Mesothelial cell of epicardium (in vitro differentiated cells): ENCODE measurements at places on chromosomes 1 and 21.

- no peaks in the 10 kb centered on the region for H3K27me3 ChIP-seq
- no peaks in the 10 kb centered on the region for H3K36me3 ChIP-seq
- H3K4me3 ChIP-seq = peak overlapping the region; percentile 62
- no peak for DNase-seq
Measured at GRCh38 chr1:76279101-76279748, 204.7 kb downstream of the ST6GALNAC3 start.

DNA sequence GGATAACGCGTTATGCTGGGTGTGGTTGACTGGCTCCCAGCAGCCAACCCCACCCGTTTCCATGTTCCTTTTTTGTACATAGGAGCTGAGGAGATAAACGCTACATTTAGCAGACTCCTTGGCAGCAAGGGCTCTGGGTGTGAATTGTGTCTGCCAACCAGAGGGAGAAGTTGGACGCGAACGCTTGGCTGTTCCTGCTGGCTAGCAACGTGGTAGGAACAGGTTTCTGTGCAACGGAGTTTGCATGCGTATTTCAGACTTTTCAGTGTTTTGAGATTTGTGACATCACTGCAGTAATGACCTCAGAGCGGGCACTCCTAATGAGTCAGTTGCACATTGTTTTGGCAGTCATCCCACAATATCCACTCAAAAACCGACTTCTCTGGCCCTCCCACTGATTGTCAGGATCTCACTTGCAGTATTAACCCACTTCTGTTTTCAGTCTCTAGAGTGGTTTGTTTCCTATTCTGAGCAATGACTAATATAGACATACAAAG is 98.7 kb upstream of the RGS1 start:
- no peaks in the 10 kb centered on the region for H3K27me3 ChIP-seq
- DNase-seq = no peak
- H3K36me3 ChIP-seq = no peaks in the 10 kb centered on the region
- H3K4me1 ChIP-seq = no peaks in the 10 kb centered on the region
- no peak overlapping the region for H3K4me3 ChIP-seq

GRCh38 chr1:227887697-227888403 is 59.9 kb downstream of the WNT9A start:
- H3K4me3 ChIP-seq = peak overlapping the region; percentile 62
- peak overlapping the region; percentile 88 for H3K27ac ChIP-seq
- H3K36me3 ChIP-seq = no peaks in the 10 kb centered on the region
- DNase-seq = peak; percentile 50

DNA sequence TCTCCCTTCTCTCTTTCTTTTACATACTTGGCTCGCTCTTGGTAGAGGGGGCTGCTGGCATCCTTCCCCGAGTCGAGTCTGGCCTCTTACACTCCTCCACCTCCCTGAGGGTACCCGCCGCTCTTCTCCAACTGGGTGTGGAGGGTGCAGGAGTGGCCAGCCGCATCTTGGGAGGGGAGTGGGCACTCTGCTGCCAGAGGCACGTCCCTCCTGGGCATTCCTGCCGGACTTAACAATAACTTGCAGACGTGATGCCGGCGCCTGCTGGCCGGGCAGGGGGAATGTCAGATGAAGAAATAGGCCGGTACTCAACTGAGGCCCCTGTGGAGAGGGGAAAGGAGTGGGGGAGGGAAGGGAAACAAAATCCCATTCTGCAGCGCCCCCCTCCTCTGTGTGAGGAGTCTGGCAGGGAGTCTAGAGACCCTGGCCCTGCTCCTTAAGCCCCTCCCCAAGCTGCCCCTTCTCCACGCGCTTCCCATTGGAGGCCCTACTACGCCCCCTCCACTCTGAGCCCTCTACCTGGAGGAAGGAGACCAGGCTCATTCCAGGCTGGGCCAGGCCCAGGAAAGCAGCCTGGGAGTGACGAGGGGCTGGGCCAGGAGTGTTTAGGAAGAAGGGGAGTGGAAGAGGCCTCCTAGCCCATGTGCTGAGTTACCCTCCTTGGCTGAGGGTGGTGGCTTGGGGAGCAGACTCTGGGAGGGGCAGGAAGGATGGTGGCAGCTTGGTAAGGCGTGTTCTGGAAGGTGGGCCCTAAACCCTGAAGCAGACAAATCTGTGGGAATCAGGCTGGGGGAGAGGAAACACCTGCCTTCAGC is 1.8 kb downstream of the ATP2B4 start:
- peaks cover 7% of the 10 kb centered on the region for H3K36me3 ChIP-seq
- H3K4me1 ChIP-seq = peaks cover 60% of the 10 kb centered on the region
- peak overlapping the region; percentile 95 for H3K4me3 ChIP-seq
- no peak for DNase-seq

DNA sequence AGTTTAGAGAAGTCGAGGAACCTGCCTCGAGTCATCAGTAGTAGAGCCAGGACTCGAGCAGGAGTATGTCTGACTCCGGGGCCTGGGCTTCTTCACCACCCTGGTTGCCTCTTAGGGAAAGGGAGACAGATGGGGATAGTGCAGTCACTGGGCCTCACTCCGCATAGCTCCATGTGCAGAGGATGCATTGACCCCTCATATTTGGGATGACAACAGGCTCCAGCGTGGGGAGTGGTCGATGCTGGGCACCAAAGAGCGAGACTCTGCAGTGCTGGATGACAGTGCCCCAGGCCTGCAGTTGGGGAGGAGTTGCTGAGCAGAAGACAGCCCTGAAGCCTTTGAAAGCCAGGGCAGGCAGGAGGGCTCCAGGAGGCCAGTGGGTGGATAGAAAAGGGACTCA is 20.8 kb upstream of the TENT5C start:
- H3K36me3 ChIP-seq = no peaks in the 10 kb centered on the region
- no peak overlapping the region for H3K27ac ChIP-seq
- H3K4me1 ChIP-seq = no peaks in the 10 kb centered on the region
- peaks cover 4% of the 10 kb centered on the region for H3K27me3 ChIP-seq

DNA sequence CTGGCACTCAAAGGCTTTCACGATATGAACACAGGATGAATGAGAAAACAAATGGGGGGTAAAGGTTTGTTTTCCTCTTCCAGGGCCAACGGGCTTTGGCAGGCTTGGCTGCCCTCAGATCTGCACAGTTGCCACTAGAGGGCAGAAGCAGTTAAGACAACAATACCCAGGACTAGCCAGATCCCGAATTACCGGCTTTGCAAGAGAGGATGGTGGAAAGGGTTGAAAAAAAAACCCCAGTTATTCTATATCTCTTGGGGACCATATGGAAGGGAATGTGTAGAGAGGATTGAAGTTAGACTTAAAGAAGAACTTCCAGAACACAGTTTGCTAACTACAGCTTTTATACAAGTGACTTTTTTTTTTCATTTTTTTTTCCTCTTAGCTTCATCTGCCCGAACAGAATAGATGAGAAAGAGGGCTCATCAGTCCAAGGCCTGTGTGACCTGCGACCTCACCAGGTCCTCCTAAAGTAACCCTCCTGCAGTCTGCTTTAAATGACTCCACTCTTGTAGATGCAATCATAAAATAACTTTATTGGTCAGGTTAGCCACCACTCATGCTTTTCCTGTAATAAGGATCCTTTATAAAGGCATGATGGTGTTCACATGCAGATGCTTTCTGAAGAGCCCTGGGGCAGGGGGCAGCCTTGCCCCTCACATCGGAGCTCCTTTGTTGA is 10.7 kb downstream of the FMOD start:
- H3K27ac ChIP-seq = peak overlapping the region; percentile 31
- H3K4me3 ChIP-seq = no peak overlapping the region
- peaks cover 49% of the 10 kb centered on the region for H3K4me1 ChIP-seq
- H3K27me3 ChIP-seq = no peaks in the 10 kb centered on the region
- DNase-seq = peak; percentile 67
- H3K36me3 ChIP-seq = no peaks in the 10 kb centered on the region

DNA sequence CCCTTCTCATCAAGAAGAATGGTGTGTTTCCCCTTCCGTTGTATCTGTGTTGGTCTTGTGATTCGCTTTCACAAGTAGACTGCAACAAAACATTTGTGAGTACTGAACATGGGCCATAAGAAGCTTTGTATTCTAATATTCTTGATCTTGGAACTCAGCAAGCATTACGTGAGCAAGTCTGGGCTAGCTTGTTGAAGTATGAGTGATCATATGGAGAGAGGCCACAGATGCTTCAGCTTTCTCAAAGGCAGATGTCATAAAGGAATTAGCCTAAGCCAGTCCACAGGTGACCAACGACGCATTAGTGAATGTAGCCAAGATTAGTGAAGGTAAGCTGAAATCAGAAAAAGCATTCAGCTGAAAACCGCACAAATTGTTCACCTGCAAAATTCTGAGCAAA is 609.6 kb upstream of the NEGR1 start:
- H3K27ac ChIP-seq = no peak overlapping the region
- no peaks in the 10 kb centered on the region for H3K27me3 ChIP-seq
- DNase-seq = no peak
- peaks cover 8% of the 10 kb centered on the region for H3K4me1 ChIP-seq
- H3K4me3 ChIP-seq = no peak overlapping the region

- DNase-seq = no peak
- H3K4me3 ChIP-seq = no peak overlapping the region
- no peaks in the 10 kb centered on the region for H3K36me3 ChIP-seq
- H3K27ac ChIP-seq = no peak overlapping the region
- H3K27me3 ChIP-seq = peaks cover 4% of the 10 kb centered on the region
Measured at GRCh38 chr21:40719615-40720014, 127.3 kb downstream of the DSCAM start.

GRCh38 chr21:40603774-40604173 is 243.2 kb downstream of the DSCAM start:
- no peak overlapping the region for H3K4me3 ChIP-seq
- H3K27me3 ChIP-seq = no peaks in the 10 kb centered on the region
- no peaks in the 10 kb centered on the region for H3K4me1 ChIP-seq
- no peaks in the 10 kb centered on the region for H3K36me3 ChIP-seq

- DNase-seq = no peak
- peaks cover 14% of the 10 kb centered on the region for H3K27me3 ChIP-seq
- no peaks in the 10 kb centered on the region for H3K4me1 ChIP-seq
- H3K36me3 ChIP-seq = no peaks in the 10 kb centered on the region
Measured at GRCh38 chr1:212656730-212657129, 42.9 kb downstream of the BATF3 start.

- peaks cover 2% of the 10 kb centered on the region for H3K27me3 ChIP-seq
- H3K36me3 ChIP-seq = no peaks in the 10 kb centered on the region
- H3K4me3 ChIP-seq = no peak overlapping the region
Measured at GRCh38 chr1:212586206-212587015, 22.1 kb upstream of the ATF3 start.

DNA sequence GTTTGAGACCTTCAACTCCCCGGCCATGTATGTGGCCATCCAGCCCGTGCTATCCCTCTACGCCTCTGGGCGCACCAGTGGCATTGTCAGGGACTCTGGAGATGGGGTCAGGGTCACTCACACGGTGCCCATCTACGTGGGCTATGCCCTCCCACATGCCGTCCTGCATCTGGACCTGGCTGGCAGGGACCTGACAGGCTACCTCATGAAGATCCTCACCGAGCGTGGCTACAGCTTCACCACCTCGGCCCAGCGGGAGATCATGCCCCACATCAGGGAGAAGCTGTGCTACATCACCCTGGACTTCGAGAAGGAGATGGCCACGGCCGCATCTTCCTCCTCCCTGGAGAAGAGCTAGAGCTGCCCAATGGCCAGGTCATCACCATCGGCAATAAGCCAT is 36.5 kb upstream of the ZP4 start:
- H3K4me3 ChIP-seq = no peak overlapping the region
- H3K27ac ChIP-seq = no peak overlapping the region
- H3K36me3 ChIP-seq = no peaks in the 10 kb centered on the region
- no peaks in the 10 kb centered on the region for H3K4me1 ChIP-seq
- no peak for DNase-seq

DNA sequence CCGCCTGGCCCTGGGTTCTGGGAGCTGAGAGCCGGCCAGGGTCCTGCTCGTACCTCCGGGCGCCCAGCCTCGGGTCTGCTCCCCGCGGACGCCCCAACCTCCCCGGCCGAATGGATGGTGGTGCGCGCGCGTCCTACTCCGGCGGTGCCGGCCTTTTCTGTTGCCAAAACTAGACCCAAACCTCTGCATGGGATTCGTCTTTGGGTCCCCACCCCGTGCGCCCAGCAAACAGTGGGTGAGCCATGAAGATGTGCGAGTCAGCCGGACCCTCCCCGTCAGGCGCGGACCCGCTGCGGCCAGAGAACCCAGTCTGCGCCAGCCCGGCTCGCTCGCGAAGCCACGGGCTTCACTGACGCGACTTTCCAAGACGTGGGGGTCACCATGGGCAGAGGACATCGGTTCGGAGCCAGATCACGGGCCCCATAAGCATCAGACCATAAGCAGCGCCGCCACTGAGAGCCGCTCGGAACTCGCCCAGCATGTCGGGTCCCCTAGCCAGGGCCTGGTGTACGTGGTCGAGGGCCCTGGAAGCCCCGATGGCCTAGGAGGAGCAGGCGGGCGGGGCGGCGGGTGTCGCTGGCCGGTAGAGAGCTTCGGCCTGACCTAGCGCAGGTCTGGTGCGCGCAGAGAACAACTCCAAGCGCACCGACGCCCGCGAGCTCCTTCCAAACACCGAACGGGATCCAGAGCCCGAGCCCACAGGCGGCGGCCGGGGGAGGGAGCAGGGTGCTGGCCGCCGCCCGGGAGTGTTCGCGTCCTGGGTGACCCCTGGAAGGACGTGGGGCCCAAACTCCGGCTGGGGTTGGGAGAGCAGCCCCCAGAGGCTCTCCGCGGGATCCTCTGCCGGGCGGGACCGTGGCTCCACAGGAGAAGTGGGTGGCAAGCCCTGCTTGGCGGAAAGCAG is 1.0 kb upstream of the TP73 start:
- DNase-seq = no peak
- H3K4me3 ChIP-seq = peak overlapping the region; percentile 37
- H3K4me1 ChIP-seq = peaks cover 17% of the 10 kb centered on the region
- peaks cover 3% of the 10 kb centered on the region for H3K36me3 ChIP-seq

DNA sequence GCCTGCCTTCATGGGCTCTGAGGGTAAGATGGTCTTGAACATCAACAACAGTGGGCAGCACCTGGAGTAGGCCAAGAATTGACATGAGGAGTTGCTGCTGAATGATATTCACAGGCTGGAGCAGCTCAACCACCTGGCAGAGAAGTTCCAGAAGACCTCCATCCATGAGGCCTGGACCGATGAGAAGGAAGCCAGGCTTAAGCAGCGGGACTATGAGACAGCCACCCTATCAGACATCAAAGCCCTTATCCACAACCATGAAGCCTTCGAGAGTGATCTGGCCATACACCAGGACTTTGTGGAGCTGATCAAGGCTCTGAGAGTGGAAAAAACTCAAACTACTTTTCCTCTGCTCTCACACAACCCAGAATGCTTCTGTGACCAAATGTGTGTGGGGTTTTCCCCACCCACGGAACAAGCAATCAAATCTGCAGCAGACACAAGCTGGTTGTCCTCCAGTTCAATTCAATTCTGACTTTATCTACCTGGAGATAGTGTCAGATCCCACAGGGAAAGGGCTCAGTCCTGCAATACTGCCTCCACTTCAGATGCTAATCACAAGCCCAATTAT is 12.1 kb upstream of the EPHA10 start:
- H3K27me3 ChIP-seq = peaks cover 31% of the 10 kb centered on the region
- no peak for DNase-seq
- no peak overlapping the region for H3K27ac ChIP-seq
- H3K4me3 ChIP-seq = no peak overlapping the region

DNA sequence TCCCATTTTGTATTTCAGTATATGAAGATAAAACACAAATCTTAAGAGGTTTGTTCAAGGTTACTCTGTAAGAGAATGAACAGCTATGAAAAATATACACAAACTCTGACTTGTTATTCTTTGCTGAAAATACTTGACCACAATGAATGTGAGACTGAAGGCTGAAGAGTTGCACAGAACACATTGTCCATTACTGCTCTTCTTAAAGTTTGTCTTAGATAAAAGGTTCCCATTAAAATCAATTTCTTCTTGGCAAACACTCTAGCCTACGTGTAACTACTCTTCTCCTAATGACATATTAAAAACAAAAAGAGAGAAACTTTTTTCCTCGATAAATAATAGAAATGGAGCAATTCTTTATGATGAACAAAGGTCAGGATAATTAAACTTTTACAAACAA is 45.2 kb upstream of the RABGAP1L start:
- H3K36me3 ChIP-seq = no peaks in the 10 kb centered on the region
- no peak overlapping the region for H3K27ac ChIP-seq
- peaks cover 9% of the 10 kb centered on the region for H3K27me3 ChIP-seq
